NCI-H524 treated with DMSO at 0.1 percent for 48 hours (cell line): ENCODE measurements at places on chromosomes 2 and 18.

GRCh38 chr2:177693658-177694339 is 301.2 kb downstream of the AGPS start:
- DNase-seq, result no peak

DNA sequence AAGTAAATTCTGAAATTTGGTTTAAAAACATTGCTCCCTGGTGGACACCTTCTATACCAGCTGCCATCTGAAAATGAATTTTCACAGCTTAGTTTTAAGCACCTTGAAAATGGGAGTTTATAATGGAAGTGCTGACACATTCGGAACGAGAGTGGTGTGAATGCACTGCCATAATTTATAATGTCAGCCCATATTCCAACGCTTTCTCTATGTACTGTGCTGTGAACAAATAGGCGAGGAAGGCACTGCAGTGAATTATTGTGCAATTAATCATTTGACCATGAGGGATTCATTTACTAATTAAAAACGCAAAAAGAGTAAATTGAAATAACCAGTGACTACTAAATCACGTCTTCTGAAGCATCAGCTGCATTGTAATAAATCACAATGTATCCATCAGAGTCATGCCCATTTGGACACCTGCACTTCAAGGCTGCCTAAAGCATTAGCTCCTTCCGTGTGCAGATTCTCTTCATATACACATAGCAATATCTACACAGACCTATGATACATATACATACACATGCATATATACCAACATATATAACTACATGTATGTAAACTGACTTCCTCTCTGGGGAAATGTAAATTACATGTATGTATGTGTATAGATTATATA is 699.8 kb downstream of the GALR1 start:
- no peak for DNase-seq

DNA sequence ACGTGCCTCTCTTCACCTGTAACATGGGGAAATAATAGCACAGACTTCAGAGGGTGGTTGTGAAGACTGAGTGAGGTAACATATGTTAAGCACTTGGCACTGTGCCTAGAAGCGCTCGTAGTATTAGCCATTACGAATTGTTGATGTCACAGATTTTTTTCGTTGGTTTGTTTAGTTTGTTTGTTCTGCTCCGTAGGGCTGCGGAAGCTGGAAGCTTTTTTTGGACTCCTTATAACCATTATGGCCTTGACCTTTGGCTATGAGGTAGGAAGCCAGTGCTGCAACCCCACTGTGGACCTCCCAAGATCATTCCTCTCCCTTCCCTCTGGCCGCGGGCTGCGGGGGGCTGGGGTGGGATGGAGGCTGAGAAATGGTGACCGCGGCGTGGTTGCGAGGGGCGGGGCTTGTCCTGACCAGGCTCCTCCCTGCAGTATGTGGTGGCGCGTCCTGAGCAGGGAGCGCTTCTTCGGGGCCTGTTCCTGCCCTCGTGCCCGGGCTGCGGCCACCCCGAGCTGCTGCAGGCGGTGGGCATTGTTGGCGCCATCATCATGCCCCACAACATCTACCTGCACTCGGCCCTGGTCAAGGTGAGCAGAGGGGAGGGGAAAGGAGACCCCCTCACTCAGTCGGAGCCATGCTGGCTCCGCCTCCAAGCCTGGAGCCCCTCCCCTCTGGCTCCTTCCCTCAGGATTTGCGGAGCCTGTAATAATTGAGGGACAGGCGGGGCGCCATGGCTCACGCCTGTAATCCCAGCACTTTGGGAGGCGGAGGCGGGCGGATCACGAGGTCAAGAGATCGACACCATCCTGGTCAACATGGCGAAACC is 5.5 kb downstream of the SLC11A1 start:
- DNase-seq, result no peak

GRCh38 chr18:5538544-5538943 is 5.3 kb downstream of the EPB41L3 start:
- DNase-seq, result no peak

GRCh38 chr2:233761040-233761769 is 1.1 kb downstream of the UGT1A1 start:
- no peak for DNase-seq

DNA sequence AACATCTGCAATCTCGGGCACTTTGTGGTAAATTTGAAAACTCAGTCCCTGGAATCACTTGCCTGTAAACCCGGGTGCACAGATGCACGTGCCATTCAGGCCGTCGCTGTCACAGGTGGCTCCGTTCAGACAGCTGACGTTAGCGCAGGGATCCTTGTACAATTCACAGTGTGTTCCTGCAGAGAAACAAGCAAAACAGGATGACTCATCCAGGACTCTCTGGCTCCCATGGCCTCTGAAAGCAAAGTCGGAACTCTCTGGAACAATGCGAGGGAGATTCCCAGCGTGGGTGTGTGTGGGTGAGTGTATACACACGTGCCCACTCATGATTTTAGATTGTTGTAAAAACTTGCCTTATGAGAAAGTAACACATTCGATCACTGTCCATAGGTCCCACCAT is 136.1 kb upstream of the PID1 start:
- no peak for DNase-seq

- no peak for DNase-seq
Observed at GRCh38 chr18:4198956-4199355, 256.2 kb downstream of the DLGAP1 start.

- DNase-seq, result no peak
Observed at GRCh38 chr18:62329691-62330454, 4.8 kb downstream of the TNFRSF11A start.

DNA sequence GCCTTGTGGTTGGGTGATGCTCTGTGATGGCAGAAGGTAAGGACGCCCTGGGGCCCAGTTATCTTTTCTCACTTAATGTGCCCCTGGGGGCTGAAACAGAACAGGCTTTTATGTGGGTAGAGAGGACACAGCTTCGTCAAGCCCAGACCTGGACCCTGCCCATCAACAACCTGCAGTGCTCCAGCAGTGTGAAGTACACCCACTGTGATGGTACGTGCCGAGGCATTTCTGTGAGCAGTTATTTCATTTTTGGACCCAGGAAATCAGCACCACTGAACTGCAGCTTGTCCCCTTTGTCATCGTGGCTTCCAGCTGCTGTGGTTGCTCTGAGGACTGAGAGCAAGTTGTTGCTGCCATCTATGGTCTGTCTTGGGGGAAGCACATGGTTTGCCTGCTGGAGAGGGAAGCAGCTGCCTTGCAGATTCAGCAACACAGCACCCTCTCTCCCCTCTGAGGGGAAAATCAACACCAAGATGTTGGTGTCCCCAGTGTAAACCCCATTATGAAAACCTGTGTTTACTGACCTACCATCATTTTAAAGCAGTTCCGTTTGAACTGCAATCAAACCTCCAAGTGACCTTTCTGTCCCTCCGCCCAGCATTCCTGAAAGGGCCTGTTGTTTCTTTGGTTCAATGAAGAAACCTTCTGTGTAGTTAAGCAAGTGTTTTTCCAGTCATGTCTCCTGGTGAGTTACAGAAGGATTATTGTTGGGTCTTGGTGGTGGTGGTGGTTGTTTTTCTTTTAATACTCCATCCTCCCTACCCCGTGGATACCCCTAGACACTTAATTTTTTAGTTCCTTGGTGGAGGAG is 158.2 kb downstream of the MGAT5 start:
- peak; percentile 44 for DNase-seq

- no peak for DNase-seq
Observed at GRCh38 chr2:37098416-37099118, 14.2 kb downstream of the GPATCH11 start.

DNA sequence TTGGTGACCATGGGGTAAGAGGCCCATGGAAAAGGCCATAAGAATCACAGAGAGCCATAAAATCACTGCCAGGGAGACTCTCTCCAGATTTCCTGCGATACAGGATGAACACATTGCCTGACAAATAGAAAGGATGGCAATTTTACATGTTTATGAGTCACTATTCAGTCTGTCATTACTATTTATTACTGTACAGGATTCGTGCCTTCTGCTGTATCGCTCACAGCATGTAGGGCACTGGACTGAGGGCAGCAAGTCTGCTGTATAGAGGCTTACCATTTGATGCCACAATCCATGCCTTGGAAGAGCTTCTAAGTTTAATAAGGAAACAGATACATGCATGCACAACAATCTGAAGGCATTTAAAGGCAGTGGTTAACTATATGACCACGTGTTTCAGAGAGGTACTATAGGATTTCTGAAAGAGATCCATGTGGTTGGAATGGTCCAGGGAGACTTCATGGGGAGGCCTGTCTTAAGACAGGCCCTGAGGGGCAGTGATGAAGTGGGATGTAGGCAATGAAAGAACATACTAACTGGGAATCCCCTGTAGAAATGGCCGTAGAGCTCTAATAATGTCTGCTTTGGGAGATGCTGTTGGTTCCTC is 702.4 kb upstream of the RAB6C start:
- no peak for DNase-seq

DNA sequence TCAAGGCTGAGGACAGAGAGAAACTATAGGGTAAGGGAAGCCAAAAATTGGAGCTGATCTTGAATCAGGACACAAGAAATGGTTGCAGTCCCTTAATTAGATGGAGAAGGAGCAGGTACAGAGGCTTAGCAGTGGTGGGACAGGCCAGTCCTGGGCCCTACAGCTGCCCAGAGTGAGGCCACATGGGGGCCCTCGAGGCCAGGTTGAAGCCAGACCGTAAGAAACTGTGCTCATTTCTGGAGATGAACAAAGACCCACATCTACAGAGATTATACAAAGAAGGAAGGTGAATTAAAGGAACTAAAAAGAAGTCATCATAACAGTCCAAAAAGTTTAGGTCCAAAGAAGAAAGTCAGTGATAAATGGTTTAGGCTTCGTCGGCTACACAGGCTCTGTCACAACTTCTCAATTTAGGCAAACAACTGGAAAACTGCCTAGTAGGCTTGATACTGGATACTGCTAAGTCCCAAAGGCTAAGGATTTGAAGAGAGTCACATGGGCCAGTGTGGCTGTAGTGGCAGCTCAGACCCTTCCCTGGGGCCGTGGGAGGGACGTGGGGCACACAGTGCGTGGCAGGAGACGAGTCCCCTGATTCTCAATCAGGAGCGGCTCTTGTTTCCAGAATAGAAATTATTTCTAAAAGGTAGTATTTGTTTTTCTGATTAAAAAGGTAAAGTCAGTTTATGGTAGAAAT is 50.4 kb upstream of the CNGA3 start:
- no peak for DNase-seq

- DNase-seq, result no peak
Observed at GRCh38 chr2:213545964-213546475, 261.8 kb downstream of the SPAG16 start.

- no peak for DNase-seq
Observed at GRCh38 chr2:105607920-105608504, 136.7 kb upstream of the NCK2 start.

- DNase-seq, result no peak
Observed at GRCh38 chr2:7891312-7891711, 790.5 kb upstream of the ID2 start.

DNA sequence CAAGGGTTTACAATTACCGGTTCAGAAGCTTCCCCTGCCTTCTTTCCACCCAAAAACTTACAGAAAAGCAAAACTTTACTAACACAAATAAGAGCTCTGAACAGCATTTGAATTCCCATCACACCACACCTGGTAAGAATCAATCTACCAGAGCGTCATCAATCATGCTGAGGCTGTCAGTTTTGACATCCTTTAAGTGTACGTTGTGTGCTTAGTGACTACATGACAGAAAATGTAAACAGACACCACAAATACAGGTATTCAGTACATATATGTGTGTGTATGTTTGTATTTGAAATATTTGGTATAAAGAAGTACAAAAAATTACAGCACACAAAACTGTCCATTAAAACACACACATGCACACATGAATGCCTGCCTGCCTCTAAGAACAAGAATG is 523.5 kb downstream of the TMEM182 start:
- DNase-seq, result no peak

DNA sequence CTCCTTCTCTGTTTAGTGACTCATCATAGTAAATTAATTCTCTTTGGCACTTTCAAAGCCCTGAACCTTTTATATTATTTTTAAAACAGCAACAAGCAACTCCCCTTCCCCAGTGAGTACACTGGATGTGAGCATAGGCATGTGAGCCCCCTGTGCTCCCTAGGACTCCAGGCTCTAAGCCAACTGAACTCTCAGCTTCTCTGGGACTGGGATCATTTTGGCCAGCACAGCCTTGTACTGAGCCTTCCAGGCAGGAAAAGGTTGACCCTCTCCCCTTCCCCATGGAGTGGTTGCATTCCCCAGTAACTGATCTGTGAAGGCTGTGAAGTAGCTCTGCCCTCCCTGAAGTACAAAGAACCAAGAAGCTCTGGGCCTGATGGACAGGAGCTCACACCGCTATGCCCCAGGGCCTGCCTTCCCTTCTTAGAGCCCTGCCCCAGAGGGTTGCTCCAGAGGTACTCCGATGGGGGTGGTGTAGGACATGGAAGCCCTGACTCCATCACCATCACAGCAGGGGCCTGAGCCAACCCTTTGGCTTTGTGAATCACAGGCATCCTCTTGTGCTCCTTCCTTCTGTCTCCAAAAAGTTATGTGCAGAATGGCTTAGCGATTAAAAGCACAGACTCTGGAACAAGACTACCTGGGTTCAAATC is 57.8 kb downstream of the ADD2 start:
- DNase-seq, result no peak

GRCh38 chr18:26159353-26159752 is 25.7 kb downstream of the PSMA8 start:
- DNase-seq, result no peak

DNA sequence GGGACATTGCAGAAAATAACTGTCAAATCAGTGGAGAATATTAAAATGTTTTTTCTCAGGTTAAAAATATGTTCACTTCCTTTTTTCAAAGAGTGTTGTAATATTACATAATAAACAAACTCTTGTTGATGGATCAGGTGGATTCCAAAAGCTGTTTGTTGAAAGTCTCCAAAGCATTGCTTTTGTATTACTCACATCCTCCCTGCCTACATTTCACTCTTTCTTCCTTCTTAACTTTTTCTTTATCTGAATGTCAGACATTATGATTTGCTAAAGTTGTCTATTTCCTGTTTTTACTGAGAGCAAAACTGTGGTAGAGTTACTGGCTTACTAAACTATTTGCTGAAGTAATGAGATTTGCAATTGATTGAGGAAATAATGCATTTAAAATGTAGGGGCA is 92.1 kb downstream of the CDH19 start:
- DNase-seq, result no peak

DNA sequence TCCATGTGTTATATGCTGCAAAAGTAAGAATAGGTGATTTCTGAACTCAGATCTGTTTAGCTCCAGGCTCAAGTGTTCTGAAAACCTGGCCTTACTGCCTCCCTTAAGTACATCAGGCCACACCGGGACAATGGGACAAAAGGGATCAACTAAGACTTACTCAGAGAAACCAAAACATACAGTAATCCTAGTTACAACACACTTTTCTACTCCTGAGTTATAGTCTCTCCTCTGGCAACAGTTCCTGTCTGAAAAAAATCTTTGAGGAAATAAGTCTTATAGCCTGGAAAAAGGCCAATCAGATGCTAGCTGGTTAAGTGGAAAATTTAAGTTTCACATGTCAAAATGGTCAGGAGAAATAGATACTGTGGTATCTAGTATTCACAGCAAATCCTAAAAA is 5.6 kb downstream of the METTL5 start:
- DNase-seq, result no peak
